ENCODE measurements at places on chromosomes 2 and 18.
A peak's percentile ranks its signal among the peaks of the same experiment; 100 is the strongest.

DNA sequence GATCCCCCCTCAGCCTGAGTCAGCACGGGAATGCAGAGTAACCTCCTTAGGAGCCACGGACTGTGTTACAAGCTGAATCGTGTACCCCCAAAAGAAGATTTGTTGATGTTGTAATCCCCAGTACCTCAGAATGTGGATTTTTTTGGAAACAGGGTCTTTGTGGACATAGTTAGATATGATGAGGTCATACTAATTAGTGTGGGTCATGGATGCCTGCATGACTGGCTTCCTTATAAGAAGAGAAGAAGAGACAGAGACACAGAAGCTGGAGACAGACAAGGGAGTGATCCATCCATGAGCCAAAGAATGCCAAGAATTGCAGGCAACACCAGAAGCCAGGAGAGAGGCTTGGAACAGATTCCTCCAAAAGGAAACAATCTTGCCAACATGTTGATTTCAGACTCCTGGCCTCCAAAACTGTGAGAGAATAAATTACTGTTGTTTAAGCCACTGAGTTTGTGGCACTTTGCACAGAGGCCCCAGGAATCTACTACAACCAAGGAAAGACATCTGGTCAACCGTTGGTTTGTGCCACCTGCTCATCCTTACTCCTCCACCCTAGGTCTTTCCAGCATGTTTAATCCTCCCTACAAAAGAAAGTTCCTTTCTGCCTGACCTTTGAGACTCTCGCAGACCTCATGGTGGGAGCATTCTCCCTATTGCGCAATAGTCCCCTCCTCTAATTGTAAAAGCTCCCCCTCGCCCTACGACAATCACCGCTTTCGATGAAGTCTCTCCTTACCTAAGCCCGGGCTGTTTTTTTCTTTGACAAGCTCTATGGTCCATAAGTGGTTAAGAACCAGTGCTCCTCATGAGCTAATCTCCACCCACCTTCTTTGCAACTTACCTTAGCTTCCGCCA lies 91.6 kb downstream of the DNER start:
- DNase-seq: no peak

DNA sequence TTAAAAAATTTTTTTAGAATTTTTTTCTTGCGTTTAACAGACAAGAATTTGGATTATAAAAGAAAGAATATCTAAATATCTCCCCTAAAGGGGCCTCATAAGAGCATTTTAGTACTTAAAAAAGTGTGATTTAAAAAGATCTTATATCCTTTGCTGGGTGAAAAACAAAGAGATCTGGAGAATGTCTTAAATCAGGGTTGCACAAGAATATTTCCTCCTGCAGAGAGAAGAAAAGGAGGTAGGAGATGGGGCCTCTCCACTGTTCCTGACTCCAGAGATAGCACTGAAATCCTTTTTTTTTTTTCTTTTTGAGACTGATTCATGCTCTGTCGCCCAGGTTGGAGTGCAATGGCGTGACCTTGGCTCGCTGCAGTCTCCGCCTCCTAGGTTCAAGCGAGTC lies 68.5 kb upstream of the OSR1 start:
- DNase-seq: no peak

DNA sequence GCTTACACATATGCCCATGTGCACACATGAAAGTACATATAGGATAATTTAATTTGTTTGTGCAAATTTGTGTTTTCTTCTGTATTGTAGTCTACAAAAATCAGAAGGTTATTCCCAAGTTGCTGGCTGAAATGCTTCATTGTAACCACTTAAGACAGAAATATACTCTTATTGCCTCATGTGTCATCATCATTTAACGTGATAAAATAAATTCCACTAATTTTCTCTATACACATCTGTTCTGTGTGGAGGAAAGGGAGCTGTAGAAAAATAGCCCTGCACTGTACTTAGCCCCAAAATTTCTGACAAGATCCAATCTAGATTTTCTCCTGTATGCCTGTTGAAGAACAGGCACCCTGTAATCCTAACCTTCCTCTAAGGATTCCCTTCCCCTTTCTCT lies 20.4 kb upstream of the NR4A2 start:
- DNase-seq: no peak

- DNase-seq: no peak
Measured at GRCh38 chr18:22210311-22210754, 40.9 kb downstream of the GATA6 start.

DNA sequence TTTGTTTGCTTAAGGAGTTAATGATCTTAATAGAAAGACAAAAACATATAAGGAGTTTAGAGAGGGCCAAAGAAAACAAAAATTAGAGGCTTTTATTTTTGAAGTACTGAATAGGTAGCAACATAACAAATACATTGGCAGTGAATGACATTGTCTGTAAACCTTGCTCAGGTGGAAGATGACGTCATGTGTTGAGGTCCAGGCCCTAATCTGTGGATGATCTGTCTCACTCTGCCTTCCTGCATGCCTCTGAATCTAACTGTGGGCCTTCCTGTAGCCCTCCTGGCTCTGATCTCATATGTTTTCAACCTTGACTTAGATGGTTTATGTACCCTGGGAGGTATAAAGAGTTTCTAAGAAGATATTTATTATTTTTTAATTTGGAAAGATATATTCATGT lies 58.1 kb upstream of the DYNAP start:
- DNase-seq: no peak

DNA sequence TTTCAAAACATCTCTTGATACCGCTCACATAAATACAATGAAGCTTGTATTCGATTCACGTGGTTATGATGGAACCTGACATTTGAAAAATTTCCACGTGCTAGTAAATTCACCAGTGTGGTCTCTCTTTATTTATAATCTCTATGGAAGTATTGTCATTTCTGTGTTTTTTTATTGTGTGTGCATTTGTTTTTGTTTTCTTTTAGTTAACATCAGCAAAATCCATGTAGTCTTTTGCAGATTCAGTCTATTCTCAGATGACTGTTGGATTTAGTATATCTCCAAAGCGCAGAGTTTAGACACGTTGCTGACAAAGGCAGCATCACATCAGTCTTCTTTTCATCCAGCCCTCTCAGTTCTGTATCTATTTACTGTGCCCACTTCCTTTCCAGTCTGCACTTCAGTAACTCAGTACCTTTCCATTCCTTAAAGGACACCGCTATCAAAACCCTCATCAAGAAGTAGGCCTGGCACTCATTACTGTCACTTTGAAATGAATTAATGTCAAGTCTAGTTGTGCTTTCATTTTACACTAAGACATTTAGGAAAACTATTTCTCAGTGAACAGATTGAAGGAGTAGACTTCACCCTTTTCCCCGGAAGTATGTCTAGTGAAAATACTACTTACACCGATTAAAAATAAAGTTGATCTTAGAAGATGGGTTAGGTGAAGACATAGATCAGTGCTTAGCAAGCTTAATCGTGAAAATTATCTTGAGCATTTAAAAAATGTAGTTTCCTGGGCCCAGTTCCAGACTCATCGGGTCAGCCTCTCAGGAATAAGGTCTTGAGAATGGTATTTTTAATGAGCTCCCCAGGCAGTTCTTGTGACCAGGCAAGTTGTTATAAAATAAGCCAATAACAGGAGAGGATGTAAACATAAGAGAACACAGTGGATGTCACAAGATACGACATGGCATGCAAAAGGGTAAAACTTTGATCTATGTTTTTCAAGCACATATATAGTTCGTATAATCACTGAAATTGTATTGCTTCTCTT lies 506.8 kb upstream of the ZEB2 start:
- DNase-seq: no peak

DNA sequence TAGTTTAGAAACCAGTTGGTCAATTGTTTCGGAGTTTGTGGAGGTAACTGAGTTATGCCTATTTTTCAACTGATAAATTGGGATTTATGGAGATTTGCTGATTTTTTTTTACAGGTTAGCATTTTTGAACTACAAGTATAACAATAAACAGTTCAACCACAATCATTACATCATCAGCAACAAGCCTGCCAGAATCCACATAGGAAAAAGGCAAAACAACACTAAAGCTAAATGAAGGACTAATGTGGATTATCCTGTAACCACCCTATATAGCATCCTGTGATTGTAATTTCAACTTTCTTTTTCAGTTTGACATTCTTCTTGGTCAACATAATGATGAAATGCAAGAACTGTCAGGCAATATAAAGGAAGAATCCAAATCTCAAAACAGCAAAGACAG lies 76.5 kb downstream of the CCDC102B start:
- DNase-seq: no peak

DNA sequence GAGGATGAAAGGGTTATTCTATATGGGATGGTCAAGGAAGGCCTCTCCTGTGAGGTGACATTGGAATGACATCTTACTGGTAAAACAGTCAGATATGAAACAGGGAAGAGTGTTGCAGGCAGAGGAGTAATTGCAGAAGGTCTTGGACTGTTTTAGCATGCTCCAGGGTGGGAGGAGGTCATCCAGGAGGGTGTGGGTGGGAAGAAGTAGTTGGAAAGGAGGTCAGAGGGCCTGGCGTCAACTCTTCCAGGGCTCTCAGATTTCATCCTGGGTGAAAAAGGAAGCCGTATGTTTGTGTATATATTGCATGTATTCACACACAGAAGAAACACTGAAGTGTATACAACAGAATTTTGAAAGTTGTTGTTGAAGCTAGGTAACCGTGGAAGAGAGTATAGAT lies 48.2 kb downstream of the ATP9B start:
- DNase-seq: no peak

DNA sequence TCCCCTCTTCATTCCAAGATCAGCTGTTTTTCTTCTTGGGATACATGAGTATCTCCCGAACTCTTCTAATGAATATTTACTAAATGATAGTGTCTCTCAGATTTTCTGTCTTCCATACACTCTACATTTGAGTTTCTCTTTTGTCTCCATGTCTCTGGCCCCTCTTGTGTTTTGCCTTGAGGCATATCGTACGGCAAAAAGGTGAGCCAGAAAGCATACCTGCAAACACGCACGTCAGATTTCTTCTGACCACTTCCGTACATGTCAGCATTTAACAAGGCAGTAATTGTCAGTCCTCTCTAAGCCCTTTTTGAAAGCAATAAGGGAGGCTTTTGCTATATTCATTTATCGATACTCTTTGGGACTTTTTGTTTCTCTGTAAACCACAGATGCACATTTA lies 82.4 kb downstream of the FEZ2 start:
- no peak for DNase-seq

DNA sequence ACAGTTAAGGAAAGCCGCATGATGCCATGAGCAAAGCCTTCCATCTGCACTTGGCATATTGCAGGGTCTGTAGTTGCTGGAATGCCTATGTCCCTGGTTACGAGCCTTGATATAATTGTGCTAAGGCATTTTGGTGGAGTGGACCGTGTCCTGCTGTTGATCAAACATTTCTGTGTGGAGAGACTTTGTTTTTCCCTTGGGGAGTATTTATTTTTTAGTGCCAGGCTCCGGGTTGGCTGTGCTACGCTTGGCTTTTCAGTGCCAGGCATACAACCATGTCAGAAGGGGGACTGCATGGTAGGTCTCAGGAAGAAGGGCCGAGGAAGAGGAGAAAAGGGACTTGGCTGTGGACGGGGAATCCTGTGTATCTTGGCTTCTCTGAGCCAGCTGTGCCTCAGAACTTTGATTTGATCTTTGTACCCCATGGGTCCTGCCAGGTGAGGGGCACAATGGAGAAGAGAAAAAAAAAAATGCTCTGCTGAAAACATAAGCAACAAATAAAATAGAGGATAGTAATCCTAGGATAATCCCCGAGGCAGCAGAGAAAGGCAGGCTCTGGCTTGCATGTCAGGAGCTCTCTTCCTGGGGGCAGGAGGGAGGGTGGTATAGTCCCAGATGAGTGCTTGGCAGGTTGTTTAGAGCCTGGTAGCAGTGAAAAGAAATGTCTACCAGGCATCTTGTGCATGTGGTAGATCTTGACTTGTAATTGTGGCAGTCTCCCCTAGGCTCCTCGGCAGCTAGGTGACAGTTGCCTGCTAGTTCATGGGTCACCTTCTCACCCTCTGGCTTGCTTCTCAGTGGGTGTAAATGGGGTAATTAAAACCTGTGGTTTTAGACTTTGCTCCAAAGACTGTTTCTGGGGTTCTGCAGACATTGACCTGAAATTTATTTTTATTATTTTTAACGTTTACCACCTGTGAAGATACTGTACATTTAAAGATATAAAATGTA lies 233.0 kb downstream of the NEDD4L start:
- no peak for DNase-seq

GRCh38 chr2:47057687-47058002 lies 97.5 kb downstream of the STPG4 start:
- no peak for DNase-seq

DNA sequence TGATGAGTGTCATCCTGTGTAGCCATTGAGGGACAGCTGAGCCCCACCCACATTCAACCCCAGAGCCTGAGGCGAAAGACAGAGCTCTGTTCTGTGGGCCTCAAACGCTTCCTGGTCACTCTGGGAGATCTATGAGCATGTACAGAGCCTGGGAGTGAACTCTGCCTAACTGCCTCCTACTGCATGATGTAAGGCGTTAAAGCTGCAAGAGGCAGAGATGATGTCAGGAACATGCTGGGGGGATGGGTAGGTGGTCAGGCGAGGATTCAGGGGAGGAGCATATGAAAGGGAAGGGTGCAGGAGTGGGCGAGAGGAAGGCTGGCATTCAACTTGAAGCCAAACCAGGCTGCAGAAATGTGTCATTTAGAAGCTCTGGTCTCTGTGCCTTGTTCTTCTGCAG lies 181.0 kb downstream of the TFCP2L1 start:
- no peak for DNase-seq

GRCh38 chr18:79644666-79645057 lies 34.9 kb upstream of the CTDP1 start:
- no peak for DNase-seq

DNA sequence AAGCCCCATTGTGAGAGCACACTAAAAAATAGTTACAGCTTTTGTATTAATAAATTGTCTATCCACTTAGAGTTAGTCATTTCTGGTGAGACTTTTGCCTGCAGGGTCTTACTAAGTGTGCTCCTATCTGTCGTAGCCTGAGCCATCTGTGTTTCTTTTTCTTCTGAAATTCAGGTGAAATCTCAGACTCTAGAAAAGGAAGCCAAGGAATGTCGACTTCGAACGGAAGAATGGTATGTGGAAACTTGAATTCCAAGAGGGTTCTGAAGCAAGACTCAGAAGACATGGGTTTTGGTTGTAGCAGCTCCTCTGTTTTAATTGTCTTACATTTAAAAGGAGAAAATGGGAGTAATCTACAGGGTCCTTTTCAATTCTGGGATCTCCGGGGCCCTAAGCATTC lies 70.0 kb upstream of the STON1 start:
- no peak for DNase-seq

DNA sequence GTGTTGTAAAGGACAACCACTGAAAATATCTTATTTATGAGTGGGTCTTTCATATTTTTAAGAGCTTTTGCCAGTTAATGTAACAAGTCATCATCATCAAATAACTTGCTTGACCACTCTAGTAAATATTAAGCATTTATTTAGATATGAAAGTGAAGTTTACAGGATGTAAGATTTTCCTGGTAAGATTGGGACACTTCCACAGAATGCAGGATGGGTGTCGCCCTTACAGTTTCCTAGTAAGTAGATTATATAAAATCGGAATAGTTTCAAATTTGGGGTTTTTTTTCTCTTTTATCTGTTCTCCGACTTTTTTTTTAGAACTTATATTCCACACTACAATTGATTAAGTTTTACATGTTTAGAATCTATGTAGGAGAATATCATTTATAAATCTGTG lies 14.8 kb upstream of the SLC40A1 start:
- DNase-seq: no peak

GRCh38 chr2:10269711-10270610 lies 32.7 kb upstream of the HPCAL1 start:
- no peak for DNase-seq

- peak; percentile 37 for DNase-seq
Measured at GRCh38 chr2:166375195-166375735, 479 bp downstream of the SCN9A start.

GRCh38 chr2:182302174-182302573 lies 124.7 kb downstream of the PDE1A start:
- DNase-seq: no peak

GRCh38 chr2:222795450-222796357 lies 65.1 kb upstream of the ACSL3 start:
- DNase-seq: no peak
